Hypothalamus (tissue), 51 donors: ENCODE measurements at places on chromosomes 12 and 14.

DNA sequence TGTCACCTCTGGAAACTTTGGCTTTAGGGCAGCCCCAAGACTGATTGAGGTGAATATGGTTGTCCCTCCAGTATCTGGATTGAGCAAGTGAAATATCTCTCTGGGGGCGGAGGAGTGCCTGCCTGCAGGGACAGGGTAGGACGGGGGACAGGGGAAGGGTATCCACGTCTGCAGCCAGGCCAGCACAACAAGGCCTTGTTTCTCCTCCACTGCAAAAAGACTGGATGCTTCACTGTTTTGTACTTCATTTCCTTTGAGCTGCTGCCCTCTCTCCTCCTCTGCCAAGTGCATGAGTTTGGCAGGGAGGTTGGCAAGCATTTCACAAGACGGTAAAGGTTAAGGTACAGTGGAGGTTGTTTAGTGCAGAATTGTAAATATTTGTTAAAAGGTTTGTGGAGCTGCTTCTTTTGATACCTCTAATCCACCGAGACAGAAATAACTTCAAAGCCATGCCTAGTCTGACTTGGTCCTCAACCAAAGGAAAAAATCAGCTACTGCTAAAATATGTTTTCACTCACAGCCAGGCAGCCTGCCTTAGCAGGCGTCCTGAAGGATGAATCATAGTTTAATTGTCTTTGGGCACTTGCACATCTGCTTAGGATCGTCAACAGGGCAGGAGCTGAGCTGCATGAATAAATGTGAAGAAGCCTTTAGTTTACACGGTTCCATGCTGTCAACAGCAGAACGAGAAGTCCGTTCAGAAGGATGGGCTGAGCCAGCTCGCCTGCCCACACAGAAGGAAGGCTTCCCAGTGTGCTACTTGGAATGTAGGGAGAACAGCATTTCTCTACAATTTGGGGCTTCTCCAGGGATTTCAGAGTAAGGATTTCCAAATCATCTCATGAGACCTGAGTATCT is 269.7 kb downstream of the TTC6 start:
- DNase-seq = no peak

DNA sequence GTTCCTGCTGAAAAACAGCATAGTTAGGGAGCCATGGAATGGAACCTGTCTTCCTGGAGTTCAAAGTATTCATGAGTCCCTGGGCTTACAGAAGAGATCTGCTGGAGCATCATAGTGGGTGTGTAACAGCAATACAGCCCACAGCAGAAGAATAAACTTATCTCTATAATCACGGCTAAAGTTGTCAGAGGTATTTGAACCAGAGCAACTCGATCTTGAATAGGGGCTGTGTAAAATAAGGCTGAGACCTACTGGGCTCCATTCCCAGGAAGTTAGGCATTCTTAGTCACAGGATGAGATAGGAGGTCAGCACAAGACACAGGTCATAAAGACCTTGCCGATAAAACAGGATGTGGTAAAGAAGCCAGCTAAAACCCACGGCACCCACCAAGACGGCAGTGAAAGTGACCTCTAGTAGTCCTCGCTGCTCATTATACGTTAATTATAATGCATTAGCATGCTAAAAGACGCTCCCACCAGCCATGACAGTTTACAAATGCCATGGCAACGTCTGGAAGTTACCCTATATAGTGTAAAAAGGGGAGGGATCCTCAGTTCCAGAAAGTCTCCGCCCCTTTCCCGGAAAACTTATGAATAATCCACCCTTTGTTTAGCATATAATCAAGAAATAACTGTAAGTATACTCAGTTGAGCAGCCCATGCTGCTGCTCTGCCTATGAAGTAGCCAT is 223.4 kb downstream of the PCNX1 start:
- DNase-seq = no peak

DNA sequence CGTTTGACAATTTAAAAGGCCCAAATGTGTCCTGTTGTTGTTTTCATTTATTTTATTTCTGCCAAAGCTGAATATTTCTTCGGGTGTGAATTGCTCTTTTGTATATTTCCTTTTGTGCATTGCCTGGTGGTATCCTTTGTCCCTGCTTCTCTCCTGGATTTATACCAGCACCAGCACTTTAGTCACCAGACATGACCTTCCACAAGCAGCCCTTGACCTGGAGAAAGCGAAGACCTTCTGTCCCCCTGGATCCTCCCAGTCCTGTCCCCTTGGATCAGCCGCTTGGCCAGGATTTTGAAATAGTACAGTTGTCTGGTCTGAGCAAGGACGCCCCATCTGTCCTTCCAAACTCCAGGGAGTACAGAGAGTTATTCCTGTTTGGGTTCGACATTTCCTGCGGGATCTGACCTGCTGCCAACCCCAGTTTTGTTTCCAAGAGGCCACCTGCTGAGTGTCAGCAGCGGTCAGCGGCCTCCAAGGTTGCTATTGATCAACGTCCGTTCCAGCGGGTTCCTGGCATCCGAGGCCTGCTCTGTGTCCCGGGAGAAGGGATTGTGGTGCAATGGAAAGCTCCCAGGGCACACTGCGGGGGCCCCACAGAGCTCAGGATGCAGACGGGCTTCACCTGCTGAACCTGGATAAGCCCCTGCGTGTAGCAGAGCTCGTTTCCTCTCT is 45.1 kb upstream of the CHGA start:
- DNase-seq = no peak

- DNase-seq = peak; percentile 21
Observed at GRCh38 chr14:59919570-59920377, at the start of gene LRRC9. LRRC9 (plus strand) TSS chr14:59920144.

- DNase-seq = peak; percentile 35
Observed at GRCh38 chr12:81450920-81451739, 308.0 kb downstream of the PPFIA2 start.
